ENCODE measurements at places on chromosomes 1 and 21. TPM values are rescaled to one million over a fixed set of nuclear protein-coding genes. Genes with fewer than 3 reads are reported as not detected.

DNA sequence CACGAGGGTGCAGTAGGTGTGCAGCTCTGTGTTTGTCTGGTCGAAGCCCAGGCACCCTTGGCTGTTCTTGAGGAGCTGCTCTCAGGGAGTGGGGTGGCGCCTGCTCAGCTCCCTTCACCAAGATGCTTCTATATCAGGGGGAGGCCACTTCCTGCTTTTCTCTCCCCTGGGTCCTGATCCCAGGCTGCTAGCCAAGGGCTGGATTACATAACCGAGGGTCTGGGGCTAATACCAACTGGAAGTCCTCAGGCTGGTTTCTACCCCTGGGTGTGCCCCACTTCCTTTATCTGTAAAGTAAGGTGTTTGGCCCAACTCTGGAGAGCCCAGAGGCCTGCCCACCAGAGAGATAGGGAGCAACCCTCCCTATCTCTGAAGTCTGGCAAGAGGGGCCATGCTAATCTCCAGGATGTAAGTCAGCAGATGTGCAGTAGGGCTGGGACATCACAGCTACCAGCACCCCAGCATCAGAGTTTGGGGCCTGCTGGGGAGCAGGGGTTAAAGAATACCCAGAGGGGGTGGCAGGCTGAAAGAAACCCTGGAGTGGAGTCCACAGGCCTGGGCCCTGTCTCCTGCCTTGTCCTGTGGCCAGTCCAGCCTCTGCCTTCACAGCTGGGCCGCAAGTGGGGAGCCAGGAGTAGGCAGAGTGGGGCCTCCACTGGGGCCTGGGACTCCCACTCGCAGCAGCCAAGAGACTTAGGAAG lies 2.1 kb downstream of the SELENBP1 start:
- DNase-seq, result no peak

- DNase-seq, result no peak
Measured at GRCh38 chr1:2258122-2258681, 30.1 kb downstream of the SKI start.

- no peak for DNase-seq
Measured at GRCh38 chr1:238624776-238625175, 734.1 kb upstream of the ZP4 start.

DNA sequence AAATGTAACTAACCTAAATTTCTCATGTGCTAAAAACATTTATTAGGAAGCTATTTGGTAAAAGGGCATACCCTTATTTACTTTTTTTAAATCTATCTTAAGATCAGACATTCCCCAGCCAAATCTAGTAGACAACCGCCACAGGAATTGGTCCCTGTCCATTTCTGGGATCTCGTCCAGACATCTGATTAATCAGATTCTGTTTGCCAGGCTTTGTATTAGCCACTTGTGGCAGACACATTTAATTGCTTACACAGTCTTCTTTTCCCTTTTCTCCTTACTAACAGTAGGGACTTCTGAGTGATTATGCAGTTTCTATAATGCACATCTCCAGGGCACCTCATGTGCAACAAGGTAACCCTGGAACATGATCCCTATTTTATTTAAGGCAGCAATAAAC lies 449.0 kb upstream of the RGS18 start:
- no peak for DNase-seq

- DNase-seq, result no peak
Measured at GRCh38 chr21:44052830-44053226, 40.7 kb downstream of the TRAPPC10 start.

GRCh38 chr1:241503444-241503843 lies 16.1 kb downstream of the FH start:
- no peak for DNase-seq

- no peak for DNase-seq
Measured at GRCh38 chr1:100448366-100448765, 89.6 kb upstream of the GPR88 start.

GRCh38 chr1:213737398-213738035 lies 250.3 kb upstream of the PROX1 start:
- DNase-seq, result no peak

- DNase-seq, result no peak
Measured at GRCh38 chr1:169124459-169124858, 18.0 kb downstream of the ATP1B1 start.

DNA sequence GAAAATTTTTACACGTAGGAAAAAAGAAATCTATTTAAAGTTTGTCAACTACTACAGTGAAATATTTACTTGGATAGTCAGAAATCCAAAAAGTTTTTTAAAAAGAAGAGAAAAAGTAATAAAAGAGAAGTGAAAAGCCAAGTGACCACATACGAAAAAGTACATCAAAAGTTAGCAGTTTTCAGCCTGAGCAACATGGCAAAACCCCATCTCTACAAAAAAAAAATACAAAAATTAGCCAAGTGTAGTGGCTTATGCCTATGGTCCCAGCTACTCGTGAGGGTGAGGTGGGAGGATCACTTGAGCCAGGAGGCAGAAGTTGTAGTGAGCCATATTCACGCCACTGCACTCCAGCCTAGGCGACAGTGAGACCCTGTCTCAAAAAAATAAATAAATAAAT lies 5.2 kb upstream of the MR1 start:
- no peak for DNase-seq

DNA sequence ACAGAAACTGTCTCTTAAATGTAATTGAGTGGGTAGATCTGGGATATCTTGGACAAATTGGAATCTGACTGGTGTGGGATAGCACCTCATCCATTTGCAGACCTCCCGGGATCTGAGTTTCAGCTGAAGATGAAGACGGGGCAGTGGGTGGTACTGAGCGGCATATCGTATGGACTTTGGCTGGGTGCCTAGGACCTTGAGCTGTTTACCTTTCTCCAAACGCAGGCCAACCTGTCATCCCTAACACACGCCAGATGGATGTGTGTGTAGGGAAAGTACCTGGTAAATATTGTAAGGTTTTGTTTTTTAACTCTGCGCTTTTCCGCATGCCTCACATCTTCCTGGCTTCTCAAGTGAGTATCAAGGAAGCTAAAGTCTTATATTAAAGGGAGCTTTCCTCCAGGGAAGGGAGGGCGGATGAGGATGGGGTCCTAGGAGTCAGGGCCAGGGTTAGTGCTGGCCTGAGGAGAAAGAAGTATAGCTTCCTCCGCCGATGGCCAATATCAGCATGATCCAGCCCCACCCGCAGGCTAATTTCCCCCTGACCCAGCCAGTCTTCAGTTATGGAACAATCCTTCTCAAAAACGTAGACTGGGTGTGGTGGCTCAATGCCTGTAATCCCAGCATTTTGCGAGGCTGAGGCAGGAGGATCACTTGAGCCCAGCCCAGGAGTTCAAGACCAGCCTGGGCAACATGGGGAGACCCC lies 26.2 kb downstream of the ATP8B2 start:
- no peak for DNase-seq

- DNase-seq, result no peak
Measured at GRCh38 chr1:240705579-240705978, 93.6 kb upstream of the GREM2 start.

The MTMR11 gene
- total RNA-seq, result 5.6 TPM

The S100A8 gene
- not detected for total RNA-seq

The PLA2G2D gene
- total RNA-seq, result not detected

The DNAI4 gene
- total RNA-seq, result 42.3 TPM

The LCE1F gene
- not detected for total RNA-seq

The RNF2 gene
- total RNA-seq, result 31.3 TPM

The AGT gene
- total RNA-seq, result 1.2 TPM

The MROH7 gene
- total RNA-seq, result not detected

The ZMYND12 gene
- total RNA-seq, result 0.87 TPM

The SMCP gene
- not detected for total RNA-seq

The NTNG1 gene
- total RNA-seq, result 32.8 TPM

The SLAMF9 gene
- total RNA-seq, result not detected

The KRTAP7-1 gene
- not detected for total RNA-seq
